Activated CD4-positive, alpha-beta memory T cell treated with anti-CD3 and anti-CD28 coated beads for 36 hours (primary cell): ENCODE measurements at places on chromosomes 1 and 21.

GRCh38 chr1:214983126-214983869, 99.2 kb upstream of the KCNK2 start:
- no peak for DNase-seq

DNA sequence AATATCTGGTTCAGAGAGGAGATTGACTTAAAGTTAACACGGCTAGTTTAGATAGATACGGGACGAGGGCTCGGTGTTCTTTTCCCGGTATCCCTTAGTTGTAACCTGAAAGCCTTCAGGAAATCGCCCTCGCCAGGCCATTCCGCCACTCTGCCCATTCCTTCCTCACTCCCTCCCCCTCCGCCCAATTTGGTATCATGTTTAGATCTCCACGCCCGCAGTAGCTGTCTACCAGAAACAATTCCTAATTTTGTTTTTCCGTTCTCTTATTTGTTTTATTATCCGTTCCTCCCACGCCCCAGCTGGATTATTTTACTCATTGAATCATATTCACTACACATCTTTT, 685 bp upstream of the VAMP4 start:
- DNase-seq, result peak; percentile 44

DNA sequence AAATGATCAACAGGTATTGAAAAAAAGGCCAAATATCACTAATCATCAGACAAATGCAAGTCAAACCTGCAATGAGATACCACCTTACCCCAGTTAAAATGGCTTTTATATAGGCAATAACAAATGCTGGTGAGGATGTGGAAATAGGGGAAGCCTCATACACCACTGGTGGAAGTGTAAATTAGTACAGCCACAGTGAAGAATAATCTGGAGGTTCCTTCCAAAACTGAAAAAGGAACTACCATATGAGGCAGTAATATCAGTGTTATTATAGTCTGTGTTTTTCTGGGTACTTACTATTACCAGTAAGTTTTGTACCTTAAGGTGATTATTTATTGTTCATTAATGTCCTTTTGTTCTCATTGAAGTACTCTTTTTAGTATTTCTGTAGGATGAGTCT, 201.3 kb downstream of the MRPL39 start:
- no peak for DNase-seq

GRCh38 chr1:11842154-11843041, 5.2 kb downstream of the NPPA start:
- no peak for DNase-seq

DNA sequence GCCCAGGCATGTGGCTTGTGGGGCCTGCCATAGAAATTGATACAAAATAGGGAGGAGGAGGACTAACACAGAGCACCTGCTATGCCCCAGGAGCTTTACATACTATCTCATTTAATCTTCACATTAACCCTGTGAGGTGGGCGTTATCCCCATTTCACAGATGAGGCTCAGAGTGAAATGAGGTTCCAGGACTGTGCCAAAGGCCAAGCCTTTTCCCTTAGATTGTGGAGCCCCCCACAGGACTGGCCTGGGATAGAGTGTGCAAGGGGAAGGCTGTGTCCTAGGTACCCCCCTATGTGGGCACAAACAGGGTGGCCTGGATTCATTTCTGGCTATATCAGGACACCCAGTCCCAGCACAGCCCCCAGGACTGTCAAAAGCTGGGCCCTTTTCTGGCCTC, 2.2 kb upstream of the DDOST start:
- no peak for DNase-seq

DNA sequence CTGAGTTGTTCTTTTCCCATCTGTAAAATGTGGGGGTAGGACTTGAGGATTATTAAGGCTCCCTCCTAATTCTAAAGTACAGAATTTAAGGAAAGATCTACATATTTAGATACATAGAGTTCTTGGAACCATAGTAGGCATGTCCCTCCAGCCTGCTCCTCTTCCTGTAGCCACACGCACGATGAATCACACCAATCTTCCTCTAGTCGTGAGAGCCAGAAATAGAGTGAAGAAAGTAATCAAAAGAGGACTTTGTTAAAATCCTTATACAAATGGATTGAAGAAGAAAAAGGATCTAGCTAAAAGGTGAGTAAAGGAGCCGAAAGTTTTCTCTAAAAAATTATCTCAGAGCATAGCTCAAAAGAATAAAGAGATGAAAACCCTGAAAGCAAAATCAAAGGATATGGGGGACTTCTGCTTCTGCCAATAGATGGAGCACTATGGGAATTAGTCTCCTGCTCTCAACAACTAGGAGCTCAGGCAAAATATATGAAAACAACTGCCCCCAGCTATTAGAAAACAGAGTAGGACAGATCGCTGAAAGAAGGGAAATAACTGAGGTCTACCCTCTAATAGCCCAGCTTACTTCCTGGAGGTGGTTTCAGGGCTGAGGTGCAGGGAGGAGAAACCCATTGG, 8.5 kb downstream of the C1orf141 start:
- no peak for DNase-seq

DNA sequence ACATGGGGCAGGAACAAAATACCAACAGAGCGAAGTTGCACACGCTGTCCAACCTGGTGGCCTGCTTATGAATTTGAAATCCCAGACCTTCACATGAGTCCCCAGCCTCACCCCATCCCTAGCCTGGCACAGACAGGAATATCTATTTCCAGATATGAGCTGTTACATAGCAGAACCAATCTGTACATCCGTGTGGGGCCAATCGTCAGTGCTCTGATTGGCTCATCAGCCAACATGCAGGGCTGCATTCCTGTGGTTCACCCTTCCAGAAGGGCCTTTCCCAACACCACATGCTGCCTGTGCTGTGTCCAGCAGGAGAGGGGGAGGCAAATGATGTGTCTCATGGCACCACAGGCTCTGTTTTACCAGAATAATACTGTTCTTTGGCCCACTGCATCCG, 31.3 kb downstream of the CCN1 start:
- DNase-seq, result no peak

DNA sequence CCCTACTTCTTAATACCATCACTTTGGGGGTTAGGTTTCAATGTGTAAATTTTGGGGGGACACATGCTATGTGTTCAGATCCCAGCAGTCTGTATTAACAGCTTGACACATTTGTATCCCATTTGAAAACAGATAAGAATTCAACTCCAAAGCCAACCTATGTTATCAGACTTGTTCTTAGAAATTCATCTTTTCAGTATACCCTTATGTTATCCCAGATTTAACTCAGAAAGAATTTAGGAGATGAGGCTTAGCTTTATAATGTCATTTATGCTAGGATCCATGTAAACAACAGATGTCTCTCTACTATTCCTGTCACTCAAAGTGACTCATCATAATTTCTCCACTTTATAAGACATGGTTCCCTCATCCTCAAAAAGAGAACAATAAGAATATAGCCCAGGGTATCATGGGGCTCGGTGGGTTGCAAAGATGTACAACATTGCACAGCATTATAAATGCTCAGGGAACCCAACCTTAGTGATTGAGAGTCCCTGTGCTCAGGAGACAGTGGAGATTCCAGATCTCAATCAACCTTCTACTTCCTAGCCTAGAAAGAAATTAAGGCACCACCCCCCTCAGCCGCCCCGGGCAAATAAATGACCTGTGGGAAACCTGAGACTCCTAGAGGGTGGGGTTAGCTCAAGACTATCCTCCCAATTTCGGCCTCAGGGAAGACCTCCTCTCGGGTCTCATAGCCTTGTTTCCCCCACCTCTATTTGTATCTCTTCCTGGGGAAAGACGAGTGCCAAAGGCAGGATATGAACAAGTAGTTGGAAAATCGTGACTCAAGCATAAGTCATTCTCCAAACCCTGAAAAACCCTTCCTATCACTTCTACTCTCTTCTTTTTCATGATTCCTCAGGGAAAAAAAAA, 265.1 kb upstream of the CAMK1G start:
- DNase-seq, result no peak

GRCh38 chr1:55993646-55994318, 585.6 kb downstream of the PLPP3 start:
- DNase-seq, result no peak

DNA sequence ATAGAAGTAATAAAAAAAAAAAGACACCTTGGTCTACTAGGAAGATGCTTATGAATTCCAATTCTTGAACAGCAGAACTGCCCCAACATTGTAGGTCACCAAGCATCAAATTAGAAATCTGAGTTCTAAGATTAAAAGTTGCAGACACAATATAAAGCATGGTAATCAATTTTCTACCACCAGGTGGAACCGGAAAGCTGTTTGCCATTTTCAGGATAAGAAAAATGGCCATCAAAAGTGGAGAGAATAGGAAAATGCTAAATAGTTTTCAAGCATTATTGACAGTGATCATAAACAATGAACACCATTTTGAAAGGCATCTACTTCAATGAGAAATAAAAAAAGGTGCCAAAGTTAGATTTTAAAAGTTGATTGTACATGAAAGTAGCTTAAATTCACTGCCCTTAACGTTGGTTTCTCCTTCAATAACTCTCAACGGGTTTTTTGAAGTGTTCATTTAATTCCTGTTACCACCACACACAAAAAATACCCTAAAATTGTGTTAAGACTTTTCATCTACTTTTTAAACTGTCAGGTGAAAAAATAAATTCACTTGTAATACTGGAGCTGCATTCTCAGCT, 252.9 kb downstream of the KCNT2 start:
- no peak for DNase-seq

DNA sequence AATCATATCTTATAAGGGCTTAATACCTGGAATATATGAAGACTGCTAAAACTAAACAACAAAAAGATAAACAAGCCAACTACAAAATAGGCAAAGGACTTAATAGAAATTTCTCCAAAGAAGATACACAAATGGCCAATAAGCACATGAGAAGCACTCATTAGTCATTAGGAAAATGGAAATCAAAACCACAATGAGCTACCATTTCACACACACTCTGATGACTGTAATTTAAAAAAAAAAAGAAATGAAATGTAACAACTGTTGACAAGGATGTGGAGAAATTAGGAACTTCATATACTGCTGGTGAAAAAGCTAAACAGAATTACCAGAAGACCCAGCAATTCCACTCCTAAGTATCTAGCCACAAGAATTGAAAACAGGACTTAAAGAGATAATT, 374.2 kb upstream of the ZP4 start:
- no peak for DNase-seq

DNA sequence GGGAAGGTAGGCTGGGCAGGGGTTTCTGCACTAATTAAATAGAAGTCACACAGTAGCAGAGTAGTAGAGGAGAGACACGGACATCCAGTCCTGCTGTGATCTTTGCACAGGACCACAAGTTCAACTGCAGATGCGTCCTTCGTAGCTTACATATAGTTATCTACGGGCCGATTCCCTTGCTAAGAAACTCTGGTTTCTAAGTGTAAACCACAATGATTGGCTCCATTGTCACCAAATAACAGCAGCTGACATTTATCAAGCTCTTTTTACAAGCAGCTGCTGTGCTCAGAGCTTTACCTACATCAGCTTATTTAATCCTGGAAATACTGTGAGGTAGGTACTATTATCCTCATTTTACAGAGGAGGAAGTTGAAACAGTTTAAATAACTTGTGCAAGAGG, 3.1 kb downstream of the SLC45A3 start:
- no peak for DNase-seq

DNA sequence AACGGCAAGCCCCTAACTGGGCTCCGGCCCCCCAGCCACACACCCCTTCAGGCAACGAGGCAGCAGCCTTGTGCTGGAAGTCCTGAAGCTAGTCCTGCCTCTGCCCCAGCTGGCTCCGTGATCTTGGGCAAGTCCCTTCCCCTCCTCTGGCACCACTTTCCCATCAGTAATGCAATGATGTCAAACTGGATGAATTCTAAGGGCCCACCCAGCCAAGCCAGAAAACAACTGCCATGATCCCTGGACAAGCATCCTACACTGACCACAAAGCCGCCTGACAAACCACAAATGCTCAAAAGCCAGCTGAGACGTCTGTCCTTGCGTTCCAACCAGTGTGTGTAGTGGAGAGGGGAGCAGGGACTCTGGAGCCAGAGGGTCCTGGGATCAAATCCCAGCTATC, 26.8 kb downstream of the IFFO2 start:
- DNase-seq, result no peak
